Activated CD8-positive, alpha-beta memory T cell treated with anti-CD3 and anti-CD28 coated beads, Interleukin-2, amount 50 U/mL, for 48 hours (primary cell): ENCODE measurements at places on chromosomes 6 and 20.

- DNase-seq, result no peak
Measured at GRCh38 chr20:55656231-55656775, 349.0 kb downstream of the CBLN4 start.

DNA sequence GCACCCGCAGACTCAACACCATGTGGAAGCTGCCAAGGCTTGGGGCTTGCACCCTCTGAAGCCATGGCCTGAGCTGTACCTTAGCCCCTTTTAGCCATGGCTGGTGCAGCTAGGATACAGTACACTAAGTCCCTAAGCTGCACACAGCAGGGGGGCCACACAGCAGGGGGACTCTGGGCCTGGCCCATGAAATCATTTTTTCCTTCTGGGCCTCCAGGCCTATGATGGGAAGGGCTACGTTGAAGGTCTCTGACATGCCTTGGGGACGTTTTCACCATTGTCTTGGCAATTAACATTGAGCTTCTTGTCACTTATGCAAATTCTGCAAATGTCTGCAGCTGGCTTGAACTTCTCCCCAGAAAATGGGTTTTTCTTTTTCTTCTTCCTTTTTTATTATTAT is 103.3 kb downstream of the SLC16A10 start:
- DNase-seq, result no peak

GRCh38 chr6:29561091-29561490 is 1.6 kb upstream of the UBD start:
- no peak for DNase-seq

GRCh38 chr20:1204576-1204975 is 1.3 kb downstream of the C20orf202 start:
- no peak for DNase-seq
